ENCODE measurements at places on chromosomes 16 and 17. TPM values are rescaled to one million over a fixed set of nuclear protein-coding genes. Genes with fewer than 3 reads are reported as not detected.

The PYY gene
- not detected for total RNA-seq

The FBXL16 gene
- 1.7 TPM for total RNA-seq

The C1QTNF8 gene
- total RNA-seq = not detected

The KCNJ2 gene
- 4.6 TPM for total RNA-seq

The CHST5 gene
- total RNA-seq = under 0.01 TPM

The TRAPPC2L gene
- total RNA-seq = 24.0 TPM

The SCGB1C2 gene
- total RNA-seq = not detected

The SERPINF2 gene
- 0.52 TPM for total RNA-seq

Data from mononuclear cell (primary cell).